NCI-H146 (cell line): ENCODE measurements at places on chromosomes 12 and 14.
A peak's percentile ranks its signal among the peaks of the same experiment; 100 is the strongest.

DNA sequence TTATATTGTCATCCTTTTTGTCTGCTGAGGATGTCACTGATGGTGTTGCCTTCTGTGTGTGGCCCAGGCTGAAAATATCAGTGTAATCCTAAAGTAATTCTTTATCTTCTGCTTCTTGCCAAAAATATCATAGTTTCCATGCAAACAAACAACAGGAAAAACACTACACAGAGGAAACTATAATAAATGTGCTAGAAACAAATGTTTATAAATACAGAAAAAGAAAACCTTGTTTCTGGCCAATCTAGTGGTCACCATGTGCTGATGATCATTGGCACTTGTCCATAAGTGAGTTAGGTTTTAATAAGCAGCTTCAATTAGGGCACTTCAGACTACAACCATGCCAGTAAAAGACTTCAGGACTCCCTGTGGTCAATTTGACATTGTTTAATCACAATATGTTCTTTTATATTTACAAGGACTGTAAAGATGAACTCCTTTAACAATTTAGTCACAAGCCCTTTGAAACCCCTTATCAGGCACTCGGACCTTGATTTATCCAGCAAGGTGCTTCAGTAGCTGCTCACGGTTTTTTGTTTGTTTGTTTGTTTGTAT is 124.8 kb downstream of the TMTC3 start:
- peak; percentile 15 for DNase-seq

DNA sequence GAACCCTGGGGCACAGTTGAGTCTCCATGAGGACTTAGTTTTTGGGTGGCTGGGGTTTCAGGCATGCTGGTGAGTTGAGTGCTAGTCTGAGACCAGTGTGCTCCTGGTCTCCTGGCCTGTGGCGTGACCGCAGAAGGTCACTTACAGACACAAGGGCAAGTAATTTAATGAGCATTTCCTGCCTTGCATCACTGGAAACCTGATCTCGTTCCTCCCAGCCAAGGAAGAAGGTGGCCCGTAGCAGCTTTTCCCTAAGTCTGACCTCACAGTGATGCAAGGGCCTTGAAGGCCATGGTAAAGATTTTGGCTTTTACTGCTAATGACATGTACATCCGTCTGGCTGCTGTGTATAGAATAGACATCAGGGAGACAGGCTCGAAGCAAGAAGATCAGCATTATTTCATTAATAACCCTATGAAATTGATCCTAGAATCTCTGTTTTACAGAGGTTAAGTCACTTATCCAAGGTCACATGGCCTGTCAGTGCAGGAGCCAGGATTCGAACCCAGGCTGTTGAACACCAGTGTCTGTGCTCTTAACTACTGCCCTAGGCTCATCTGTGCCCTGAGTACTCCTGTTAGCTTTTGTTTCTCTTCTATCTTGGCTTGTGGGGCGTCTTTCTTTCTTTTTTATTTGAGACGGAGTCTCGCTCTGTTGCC is 4.6 kb downstream of the TMEM120B start:
- DNase-seq = no peak

DNA sequence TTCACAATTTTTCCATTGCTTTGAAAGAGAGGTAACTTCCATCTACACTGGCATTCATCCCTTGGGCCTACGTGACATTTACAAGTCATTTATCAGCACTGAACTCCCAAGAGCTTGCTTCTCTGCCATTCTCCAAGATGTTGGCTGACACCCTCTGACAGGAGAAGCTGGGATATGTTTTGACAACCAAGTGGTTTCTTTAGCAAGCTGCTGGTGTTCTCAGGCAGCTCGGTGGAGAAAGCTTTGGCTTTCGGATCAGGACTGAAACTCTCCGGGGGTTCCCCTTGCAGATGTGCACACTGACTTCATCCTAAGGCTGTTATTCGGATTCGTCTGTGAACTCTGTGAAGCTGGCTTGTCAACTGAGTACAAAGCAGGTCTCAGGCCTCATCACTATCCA is 15.7 kb downstream of the KCNA5 start:
- no peak for DNase-seq

GRCh38 chr12:49733219-49734017 is 7.9 kb upstream of the TMBIM6 start:
- DNase-seq = no peak

GRCh38 chr14:75230140-75230792 is 48.4 kb upstream of the FOS start:
- DNase-seq = no peak

DNA sequence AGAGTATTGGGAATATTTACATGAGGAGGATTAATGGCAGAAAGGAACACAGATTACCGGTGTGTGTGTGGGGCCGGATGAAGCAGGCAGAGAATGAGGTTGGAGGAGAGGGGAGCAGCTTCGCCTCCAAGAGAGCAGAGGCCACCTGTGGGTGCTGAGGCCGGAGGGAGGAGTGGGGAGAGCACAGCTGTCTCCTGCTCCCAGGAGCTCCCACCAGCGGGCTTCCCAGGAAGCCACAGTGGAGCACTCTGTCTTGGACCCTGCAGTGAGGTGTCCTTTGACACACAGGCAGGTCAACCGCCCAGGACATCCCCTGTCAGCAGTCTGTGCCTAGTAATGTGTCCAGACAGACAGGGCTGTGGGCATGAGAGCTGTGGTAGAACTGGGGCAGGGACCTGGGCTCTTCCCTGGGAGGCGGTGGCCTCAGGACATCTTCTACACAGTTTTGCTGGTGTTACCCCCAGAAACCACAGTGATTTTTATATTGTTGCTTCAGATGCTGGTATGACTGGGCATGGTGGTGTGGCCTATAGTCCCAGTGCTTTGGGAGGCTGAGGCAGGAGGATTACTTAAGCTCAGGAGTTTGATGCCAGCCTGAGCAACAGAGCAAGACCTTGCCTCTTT is 18.5 kb upstream of the AMN start:
- DNase-seq = no peak

- DNase-seq = no peak
Observed at GRCh38 chr12:52826611-52827498, 7.3 kb downstream of the KRT79 start.

- DNase-seq = no peak
Observed at GRCh38 chr14:80606347-80606772, 335.2 kb downstream of the CEP128 start.

- no peak for DNase-seq
Observed at GRCh38 chr14:100660882-100661635, 65.6 kb upstream of the DLK1 start.

- DNase-seq = no peak
Observed at GRCh38 chr12:124388679-124389137, 93.8 kb downstream of the RFLNA start.

DNA sequence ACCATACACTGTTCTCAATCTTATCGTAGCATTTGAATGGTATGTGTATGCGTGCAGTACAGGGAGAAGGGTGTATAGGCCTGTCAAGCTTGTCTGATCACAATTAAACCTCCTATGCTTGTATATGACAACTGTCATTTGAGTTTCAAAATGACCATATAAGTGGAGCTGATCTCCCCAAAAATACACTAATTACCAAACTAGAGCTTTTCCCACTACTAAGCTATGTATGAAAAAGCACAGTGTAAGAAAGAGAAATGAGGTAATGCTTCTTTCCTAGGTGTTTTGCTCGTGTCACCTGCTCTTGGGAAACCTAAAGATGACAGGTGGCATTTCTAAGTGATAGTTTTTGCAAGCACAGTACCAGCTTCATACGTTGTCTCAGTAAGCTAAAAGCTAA is 1.1 kb upstream of the STK38L start:
- DNase-seq = no peak

- DNase-seq = no peak
Observed at GRCh38 chr12:28893365-28893764, 255.7 kb upstream of the FAR2 start.

DNA sequence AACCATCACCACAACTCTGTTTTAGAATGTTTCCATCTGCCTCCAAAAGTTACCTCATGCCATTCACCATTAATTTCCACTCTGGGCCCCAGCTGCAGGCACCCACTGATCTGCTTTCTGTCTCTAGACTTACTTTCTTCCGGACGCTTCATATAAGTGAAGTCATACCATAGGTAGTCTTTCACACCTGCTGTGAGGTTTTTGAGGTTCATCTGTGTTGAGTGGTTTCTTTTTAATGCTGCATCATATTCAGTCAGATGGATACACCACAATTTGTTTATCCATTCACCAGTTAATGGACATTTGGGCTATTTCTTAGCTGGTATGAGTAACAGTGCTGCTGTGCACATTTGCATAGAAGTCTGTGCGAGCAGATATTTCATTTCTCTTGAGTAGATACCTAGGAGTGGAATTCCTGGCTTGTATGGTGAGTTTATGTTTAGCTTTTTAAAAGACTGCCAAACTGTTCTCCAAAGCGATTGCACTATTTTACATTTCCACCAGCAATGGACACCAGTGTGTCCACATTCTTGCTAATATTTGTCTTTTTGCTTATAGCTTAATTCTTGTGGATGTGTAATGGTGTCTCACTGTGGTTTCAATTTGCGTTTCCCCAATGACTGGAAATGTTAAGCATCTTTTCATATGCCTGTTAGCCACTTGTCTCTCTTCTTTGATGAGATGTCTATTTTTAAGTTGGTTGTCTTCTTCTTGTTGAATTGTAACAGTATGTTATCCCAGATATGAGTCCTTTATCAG is 48.3 kb downstream of the ZFYVE21 start:
- DNase-seq = no peak

- no peak for DNase-seq
Observed at GRCh38 chr12:113208041-113208934, 13.0 kb upstream of the TPCN1 start.

DNA sequence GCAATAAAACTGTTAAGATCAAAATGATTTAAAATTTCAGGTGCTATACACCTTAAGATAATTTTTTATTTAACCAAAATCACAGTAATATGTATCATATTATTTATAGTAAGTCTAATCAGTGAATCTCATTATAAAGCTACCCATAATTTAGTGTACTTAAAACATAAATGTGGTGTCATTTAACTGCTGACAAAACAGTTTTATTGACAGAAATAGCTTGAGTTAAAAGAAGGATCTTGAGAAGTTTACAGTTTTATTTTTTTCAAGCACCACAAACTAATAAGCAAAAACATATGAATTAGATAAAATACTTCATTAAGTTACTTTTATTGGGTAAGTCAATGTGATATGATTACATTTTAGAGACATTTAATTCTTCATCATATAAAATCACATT is 400.4 kb downstream of the PRKD1 start:
- no peak for DNase-seq

- DNase-seq = no peak
Observed at GRCh38 chr14:105464501-105464900, 10.1 kb upstream of the CRIP2 start.

GRCh38 chr14:77023001-77023996 is 5.2 kb downstream of the IRF2BPL start:
- no peak for DNase-seq

DNA sequence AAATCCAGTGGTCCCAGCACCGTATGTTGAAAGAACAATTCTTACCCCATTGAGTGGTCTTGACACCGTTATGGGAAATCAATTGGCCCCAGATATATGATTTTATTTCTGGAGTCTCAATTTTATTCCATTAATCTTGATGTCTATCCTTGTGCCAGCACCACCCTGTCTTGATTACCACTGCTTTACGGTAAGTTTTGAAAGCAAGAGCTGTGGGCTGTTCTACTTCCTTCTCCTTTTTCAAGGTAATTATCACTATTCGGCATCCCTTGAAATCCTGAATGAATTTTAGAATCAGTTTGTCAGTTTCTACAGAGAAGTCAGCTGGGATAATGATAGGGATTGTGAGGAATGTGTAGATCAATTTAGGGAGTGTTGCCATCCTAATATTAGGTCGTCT is 160.8 kb upstream of the SFSWAP start:
- DNase-seq = no peak

GRCh38 chr12:16515666-16516065 is 90.3 kb downstream of the LMO3 start:
- DNase-seq = no peak

GRCh38 chr14:76863724-76864407 is 37.7 kb downstream of the LRRC74A start:
- DNase-seq = peak; percentile 82

- peak; percentile 44 for DNase-seq
Observed at GRCh38 chr14:100305324-100306100, 732 bp downstream of the SLC25A29 start.

- DNase-seq = peak; percentile 1
Observed at GRCh38 chr14:31449971-31450610, 7.2 kb downstream of the DTD2 start.

DNA sequence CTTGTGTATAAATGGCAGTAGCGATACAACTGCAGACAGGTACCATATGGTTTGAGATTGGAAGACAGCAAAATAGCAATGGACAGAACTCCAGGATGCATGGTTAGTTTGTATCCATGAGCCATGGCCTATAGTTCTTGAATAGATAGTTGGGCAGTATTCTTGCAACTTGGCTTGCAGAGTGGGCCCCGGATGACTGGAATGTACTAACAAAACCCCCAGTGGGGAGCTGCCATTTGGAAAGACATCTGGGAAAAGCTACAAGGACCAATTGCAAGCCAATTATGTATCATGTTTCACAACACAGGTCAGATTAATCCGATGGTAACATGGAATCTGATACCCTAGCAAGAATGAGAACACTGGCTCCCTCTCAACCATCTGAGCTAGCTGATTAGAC is 279.6 kb downstream of the RERGL start:
- DNase-seq = peak; percentile 72

GRCh38 chr14:93956514-93957332 is 19.6 kb downstream of the ASB2 start:
- no peak for DNase-seq

- no peak for DNase-seq
Observed at GRCh38 chr12:105992849-105993740, 145.7 kb downstream of the NUAK1 start.

DNA sequence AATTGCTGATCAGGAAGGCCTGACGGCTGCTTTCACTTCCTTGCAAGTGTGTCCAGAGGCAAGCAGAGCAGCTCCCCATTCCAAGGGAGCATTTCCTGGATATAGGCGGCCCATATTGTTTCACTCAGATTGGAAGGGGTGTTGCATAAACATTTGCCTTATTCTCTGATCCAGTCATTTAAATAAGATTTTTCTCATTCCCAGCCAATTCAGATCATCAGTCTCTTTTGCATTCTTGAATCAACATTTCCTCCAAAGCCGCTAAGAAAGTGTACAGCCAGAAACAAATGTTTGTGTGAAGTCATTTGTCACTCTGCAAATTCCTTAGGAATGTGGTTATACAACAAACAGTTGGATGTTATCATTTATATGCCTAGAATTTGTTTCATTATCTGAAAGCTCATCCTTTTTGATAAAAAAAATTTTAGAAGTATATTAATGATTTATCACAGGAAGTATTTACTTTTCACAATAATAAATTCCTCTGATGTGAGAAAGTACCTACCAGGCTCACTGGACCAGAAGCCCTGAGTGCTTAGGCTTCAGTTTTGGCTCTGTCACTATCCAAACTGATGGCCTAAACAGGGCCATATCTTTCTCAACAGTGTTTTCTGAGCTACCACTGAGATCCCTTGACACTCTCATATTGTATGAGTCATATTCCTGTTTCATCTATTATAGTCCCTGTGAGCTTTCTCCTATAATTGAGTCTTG is 379.6 kb downstream of the CCDC91 start:
- no peak for DNase-seq

DNA sequence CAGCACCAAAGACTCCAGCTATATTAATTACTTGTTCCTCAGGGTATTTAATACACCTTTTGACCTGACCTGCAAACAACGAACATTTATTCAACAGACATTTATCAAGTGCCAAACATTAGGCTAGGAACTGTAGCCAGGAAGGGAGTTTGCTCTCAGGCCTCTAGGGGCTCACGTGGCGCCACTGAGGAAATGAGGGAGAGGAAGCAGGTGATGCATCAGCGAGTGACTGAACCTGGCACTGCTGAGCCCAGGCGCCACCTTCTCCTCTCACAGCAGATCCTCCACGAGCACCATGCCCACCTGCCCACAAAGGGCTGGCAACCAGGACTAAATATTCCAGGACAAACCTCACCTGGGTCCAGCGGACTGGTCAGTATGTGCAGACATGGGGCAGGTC is 50.2 kb downstream of the SETD3 start:
- DNase-seq = no peak
